Esophagus mucosa (tissue), 1 donor: ENCODE measurements at places on chromosomes 7 and 10. TPM values are rescaled to one million over a fixed set of nuclear protein-coding genes. Genes with fewer than 3 reads are reported as not detected.

DNA sequence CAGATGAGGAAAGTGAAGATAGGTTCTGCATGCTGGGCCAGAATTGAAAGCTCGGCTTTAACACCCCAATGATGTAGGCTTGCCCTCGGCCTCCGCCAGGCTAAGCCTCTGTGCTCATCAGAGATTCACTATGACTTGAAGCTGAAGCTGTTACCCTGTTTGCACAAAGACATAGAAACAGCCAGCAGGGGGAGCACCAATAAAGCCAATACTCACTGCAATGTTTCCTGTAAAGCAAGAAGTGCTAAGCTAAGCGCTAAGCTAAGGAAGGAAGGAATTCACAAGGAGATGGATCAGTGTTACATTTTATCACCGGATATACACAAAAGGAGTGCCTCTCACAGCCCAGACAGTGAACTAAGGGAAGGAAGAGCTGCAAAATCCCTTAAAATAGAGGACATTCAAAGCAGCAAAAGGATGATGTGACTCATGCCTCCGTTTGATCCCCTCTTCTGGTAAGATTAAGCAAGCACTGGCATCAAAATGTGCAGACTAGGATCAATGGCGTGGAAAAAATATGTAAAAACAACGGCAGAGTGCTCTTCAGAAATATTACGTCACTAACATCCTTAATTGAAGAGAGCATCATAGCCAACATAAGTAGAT, 153.8 kb downstream of the COBL start:
- peak; percentile 91 for ATAC-seq

GRCh38 chr10:44881649-44882048, 29.5 kb upstream of the TMEM72 start:
- ATAC-seq, result no peak

GRCh38 chr7:25823571-25823970, 328.4 kb upstream of the NFE2L3 start:
- ATAC-seq, result no peak

GRCh38 chr7:52100-52499, 140.3 kb upstream of the FAM20C start:
- no peak for ATAC-seq

DNA sequence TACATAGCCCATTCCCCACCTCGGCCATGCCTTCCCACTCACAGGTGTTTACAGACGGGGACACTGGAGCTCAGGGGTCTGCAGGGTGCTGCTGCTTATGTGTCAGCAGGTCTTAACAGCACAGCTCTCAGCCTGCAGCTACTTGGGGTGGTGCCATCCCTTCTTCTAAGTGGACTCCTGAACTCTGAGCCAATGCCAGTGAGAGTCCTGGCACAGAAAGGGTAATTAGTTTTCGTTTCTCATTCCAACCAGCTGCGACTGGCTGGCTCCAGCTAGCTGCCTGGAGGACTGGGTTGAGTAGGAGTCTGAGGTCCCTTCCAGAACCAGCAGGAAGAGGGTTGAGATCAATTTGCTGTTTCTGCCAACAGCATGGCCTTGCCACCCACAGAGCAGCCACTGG, 88.3 kb upstream of the AGK start:
- ATAC-seq, result peak; percentile 11

GRCh38 chr10:119522747-119523426, 19.6 kb downstream of the RGS10 start:
- ATAC-seq, result peak; percentile 95

- no peak for ATAC-seq
These were observed 14.9 kb downstream of the TNRC18 start for GRCh38 chr7:5408777-5409176.

DNA sequence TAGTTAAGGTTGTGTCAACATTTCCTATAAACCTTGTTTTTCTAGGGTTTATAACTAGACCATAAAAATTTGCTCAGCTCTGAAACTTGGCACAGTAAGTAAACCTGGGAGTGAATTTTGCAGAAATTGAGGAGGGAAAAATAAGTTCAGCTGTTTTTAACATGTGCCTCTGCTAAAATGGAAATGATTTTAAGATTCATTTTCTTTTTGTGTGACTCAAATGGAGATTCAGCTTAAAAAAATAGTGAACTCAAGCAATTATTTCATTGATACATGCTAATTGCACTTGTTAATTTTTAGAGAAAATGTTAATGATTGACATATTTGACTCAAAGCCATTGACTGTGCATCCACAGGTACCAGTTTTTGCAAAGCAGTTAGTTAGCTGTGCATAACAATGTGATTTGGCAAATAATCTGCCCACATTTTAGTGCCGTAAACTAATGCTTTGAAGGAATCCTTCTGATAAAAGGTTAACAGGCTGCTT, 68.5 kb upstream of the ZNF438 start:
- ATAC-seq, result no peak

GRCh38 chr7:143733876-143734275, 23.6 kb downstream of the CTAGE6 start:
- no peak for ATAC-seq

PSTK gene
- 2.7 TPM for total RNA-seq

ZNF488 gene
- 0.60 TPM for total RNA-seq

COL13A1 gene
- total RNA-seq, result 0.92 TPM
